ENCODE measurements at places on chromosomes 2 and 18.

- peak; percentile 86 for DNase-seq
Measured at GRCh38 chr2:240989451-240990265, 8.8 kb upstream of the SNED1 start.

DNA sequence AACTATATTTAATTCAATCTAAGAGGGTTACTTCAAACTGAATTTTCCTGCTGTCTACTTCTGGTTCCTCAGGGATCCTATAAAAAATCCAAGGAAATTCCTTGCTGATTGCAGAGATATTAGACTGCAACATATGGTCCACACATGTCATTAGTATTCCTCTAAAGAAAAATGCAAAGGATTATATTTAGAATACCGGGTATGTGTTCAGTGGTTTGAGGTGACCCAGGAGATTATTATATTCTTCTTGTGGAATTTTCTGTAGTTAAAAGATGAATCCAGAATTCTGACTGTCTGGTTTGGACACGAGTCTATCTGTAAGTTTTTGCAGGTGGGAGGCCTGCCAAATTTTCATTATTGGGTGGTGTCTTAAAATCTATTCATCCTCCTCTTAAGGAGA lies 18.2 kb downstream of the HOXD1 start:
- DNase-seq, result no peak

DNA sequence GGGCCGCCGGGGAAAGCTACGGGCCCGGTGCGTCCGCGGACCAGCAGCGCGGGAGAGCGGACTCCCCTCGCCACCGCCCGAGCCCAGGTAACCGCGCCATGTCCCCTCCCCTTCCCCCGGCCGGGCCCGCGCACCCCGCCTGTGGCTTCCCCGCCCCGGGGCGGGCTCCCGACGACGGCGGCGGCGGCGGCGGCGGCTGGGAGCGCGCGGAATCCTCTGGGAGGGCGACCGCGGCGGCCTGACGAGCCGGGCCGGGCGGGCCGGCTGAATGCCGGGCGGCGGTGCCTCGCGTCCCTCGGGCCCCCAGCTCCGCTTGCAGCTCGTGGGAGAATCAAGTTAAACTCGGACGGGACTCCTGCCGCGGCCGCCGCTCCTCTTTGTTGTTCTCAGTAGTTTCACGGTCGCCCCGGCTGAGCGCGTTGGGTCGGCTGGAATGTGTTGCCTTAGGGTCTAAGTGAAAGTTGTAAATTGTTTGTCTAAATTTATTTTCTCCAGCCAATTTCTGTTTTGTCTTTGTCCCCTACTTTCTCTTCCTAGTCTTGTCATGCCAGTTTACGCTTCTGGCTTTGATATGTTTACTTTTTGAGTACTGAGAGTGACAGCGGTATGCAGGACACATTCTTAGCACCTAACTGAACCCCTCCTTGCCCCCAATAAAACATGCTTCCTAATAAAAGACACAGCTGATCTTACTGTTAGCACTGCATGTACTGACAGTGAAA lies 685 bp downstream of the SMAD4 start:
- DNase-seq, result peak; percentile 95

GRCh38 chr2:198905881-198906612 lies 551.7 kb downstream of the SATB2 start:
- DNase-seq, result no peak

- no peak for DNase-seq
Measured at GRCh38 chr2:44388877-44389276, 27.1 kb downstream of the CAMKMT start.

GRCh38 chr2:37321029-37321682 lies 3.5 kb downstream of the PRKD3 start:
- DNase-seq, result no peak

DNA sequence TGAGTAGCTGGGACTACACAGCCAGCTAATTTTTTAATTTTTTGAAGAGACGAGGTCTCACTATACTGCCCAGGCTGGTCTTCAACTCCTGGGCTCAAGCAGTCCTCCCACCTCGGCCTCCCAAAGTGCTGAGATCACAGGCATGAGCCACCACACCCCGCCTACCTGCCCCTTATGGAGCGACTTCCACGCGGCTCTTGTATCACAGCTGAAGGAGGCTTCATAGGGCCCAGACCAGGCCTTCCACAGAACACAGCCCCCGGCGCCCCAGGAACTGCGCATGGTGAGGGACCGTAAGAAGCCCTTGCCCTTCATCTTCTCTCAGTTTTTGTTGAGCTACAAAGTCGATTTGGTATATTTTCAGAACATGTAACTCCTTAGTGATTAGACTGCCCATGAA lies 220.3 kb downstream of the KLHL29 start:
- no peak for DNase-seq

DNA sequence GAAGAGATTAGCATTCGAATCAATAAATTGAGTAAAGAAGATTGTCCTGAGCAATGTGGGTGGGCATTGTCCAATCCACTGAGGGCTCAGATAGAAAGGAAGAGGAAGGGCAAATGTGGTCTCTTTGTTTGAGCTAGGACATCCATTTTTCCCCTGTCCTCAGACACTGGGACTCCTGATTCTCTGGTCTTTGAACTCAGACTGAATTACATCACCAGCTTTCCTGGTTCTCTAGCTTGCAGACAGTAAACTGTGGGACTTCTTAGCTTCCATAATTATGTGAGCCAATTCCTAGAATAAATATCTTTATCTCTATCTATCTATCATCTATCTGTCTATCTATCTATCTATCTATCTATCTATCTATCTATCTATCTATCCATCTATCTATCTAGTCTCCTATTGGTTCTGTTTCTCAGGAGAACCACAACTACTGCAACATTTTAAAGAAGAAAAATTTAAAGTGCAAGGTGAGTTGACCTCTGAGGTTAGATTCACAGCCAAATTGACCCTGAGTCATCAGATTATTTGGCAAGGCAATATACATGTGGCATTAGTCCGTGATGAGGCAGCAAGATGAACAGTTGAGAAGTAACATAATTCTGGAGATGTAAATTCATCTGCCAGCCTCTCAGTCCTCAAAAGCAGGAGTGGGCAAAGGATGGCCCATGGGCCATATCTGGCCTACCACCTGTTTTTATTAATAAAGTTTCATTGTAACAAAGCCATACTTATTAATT lies 191.4 kb downstream of the PDE11A start:
- DNase-seq, result no peak

DNA sequence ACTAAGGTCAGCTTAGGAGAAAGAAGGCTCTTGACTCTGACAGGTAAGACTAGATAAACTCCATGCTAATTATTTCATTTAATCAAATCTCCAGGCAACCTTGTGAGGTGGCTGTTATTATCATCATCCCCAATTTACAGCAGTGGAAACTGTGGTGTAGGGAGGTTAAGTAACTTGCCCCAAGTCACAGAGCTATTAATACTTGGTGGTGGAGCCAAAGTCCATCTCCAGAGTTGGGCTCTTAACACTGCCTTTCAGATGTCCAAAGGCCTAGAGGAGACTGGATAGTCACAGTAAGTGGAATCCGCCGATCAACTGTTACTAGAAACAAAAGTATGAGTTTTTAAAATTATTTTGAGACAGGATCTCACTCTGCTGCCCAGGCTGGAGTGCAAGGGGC lies 46.6 kb upstream of the SP3 start:
- no peak for DNase-seq

- peak; percentile 91 for DNase-seq
Measured at GRCh38 chr2:105746177-105747080, 1.7 kb downstream of the NCK2 start.

- no peak for DNase-seq
Measured at GRCh38 chr2:143633419-143633818, 504.2 kb downstream of the ARHGAP15 start.

DNA sequence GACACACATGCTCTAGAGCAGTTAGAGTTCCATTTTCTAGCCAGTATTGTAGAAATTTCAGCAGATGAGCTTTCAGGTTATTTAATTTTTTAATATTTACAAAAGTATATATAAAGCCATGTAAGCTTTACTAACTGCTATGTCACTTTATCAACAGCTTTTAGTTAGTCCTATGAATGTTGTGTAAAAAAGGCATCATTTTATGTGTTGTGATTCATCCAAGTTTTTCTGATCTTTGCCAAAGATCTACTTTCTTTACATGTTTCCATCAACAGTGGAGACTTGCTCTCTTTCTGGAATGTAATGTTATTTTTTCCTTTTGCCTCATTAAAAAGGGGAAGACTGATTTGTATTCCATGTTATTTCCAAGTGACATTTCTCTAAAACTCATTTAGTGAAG lies 125.2 kb upstream of the TFPI start:
- DNase-seq, result no peak

DNA sequence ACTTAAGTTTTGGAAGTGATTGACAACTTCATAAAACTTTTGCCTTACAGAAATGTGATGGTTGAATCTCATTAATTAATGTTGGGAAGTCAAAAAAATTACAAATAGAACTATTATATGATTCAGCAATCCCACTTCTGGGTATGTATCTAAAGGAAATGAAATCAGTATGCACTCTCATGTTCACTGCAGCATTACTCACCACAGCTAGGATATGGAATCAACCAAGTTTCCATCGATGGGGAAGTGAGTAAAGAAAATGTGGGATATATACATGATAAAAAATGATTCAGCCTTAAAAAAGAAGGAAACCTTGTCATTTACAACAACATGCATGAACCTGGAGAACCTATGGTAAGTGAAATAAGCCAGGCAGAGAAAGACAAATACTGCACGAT lies 112.4 kb upstream of the WDR75 start:
- no peak for DNase-seq

DNA sequence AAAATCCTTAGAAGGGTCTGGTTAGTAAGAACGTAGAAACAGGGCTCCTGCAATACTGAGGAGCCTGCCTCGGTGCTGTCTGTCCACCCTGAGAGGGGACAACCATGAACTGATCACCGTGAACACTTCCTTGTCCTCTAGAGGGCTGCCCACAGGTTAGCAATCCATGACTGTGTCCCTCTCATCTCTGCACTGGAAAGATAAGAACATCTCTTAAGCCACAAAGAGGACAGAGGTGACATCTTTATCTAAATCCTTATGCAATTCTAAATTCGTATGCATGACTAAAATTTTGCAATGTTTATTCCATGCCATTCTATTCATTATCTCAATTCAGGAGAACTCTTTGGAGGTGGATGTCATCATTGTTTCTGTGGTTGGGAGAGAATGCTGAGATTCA lies 12.8 kb downstream of the EFR3B start:
- no peak for DNase-seq

GRCh38 chr18:68721681-68722583 lies 7.0 kb upstream of the TMX3 start:
- no peak for DNase-seq

DNA sequence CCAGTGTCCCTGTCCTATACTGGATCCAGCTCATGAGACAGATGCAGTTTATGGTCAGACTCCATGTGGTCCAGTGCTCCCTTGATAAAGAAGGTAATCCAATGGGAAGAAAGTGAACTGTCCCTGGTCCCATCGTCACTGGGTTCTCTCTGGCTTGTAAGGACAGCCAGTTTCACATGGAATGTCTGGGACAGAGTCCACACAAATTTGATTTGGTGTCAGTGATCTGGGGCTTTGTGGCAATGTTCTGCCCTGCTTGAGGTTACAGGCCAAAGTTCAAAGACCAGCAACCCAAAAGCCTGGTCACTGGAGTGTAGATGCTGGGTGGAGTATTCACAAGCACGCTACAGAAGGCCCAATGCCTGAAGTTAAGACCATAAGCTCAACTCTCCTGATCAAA lies 22.2 kb upstream of the FHL2 start:
- no peak for DNase-seq

- no peak for DNase-seq
Measured at GRCh38 chr2:48727560-48727959, 28.0 kb downstream of the LHCGR start.

- DNase-seq, result no peak
Measured at GRCh38 chr2:26970928-26971627, 641 bp downstream of the MAPRE3 start.

DNA sequence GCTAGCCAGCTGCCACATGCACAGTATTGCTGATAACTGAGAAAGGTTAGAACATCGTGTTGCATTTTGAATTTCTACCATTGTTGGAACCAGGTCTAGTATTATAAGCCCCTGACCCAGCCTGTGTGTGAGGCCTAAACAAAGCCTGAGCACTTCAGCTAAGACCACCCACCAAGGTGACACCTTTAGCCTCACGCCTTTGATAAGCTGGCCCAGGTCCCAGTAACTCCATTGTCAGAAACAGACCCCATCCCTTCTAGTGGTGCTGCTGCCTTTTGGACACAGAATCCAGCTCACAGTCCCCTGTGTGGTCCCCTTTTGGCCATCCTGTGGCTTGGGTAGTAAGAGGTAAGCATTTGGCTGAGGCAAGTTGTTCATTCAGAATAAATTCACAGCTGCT lies 1.6 kb downstream of the ELMOD3 start:
- DNase-seq, result no peak

DNA sequence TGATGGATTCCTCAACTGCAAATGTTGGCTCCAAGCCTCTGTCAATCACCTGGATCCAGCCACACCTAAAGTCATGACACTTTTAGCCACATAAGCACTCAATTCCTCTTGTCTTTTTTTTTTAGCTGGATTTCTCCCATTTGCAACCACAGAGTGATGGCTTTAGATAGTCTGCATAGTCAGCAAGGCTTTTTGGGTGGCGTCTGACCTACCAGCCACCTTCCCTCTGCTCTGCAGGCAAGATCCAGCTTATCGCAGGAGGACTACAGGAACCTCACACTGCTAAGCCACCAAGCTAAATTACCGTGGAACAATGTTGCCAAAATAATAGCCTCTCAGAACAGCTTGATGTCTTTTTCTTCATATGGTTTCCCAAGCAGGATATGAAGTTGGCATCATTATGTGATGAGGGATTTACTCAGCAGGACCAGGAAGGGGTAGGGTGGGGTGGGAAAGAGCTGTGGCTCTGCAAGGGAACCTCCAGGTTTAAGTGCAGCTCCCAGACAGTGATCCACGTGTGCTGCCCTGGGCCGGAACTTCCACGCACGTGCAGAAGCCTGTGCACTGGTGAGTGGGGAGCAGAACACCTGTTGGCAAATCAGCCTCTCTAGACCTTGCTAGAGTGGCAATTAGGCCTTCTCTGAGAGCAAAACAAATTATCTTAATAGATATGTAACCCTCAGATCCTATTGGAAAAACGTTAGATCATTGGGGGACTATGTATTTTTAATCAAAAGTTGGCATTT lies 170.6 kb upstream of the NCK2 start:
- peak; percentile 40 for DNase-seq

DNA sequence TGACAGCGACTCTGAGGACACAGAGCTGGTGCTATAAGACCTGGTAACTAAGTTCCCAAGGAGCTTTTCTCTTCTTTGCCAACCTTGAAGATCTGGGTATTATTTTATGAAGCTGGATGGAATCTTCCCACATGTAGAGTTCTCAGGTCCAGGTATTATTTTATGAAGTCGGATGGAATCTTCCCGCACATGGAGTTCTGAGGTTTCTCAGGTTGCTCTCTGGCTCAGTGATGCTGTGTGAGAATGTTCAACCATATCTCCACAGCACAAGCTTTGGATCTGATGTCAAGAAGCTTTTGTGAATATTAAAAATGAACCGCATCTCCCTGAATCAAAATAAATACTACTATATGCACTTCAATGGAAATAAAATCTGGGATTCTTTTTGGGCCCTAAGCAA lies at the start of gene SMIM21:
Gene SMIM21 (minus strand): TSS at position 101 of the 400 bp plus-strand sequence. CDS start 140 bp downstream, outside the sequence.
- no peak for DNase-seq

GRCh38 chr2:65017335-65017734 lies 28.1 kb downstream of the SLC1A4 start:
- DNase-seq, result no peak

All from lower leg skin (tissue), 4 donors.